B cell (primary cell): ENCODE measurements at places on chromosomes 6 and 20. TPM values are rescaled to one million over a fixed set of nuclear protein-coding genes. Genes with fewer than 3 reads are reported as not detected.

- DNase-seq, result no peak
Measured at GRCh38 chr6:163862701-163863100, 448.2 kb downstream of the QKI start.

MATN4 gene
- not detected in 2 replicates for total RNA-seq

GRCh38 chr6:128144320-128144719, 243.5 kb upstream of the THEMIS start:
- no peak for DNase-seq

PANK2 gene
- 63.3 and 70.6 TPM in 2 replicates for total RNA-seq

DNA sequence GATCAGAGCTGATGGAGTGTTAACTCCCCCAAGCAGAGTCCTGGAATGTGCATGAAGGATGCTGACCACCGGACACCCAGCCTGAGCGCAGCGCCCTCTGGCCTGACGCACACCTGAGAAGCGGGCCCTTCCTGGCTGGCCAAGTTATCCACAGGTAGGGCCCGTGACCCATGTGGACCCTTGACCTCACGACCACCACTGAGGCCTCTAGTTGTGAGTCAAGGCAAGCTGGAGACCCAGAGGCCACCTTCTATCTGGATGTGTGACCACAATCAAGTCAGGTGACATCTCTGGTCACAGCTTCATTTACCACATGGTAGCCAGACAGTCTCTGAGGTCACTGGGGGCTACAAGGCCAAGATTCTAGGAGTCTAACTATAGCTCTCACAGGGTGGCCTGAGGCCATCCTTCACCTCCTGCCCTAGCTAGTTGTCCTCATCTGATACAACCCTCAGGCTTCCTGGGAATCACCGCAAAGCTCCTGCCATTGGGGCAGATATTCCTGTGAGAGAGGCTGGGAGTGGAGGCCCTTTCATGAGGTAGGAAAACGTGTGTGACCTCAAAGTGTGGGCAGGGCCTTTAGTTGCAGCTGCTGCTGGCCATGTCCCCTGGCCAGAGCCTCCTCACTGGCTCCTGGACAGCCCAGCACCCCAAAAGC, 53.1 kb downstream of the DSTN start:
- no peak for DNase-seq

DNA sequence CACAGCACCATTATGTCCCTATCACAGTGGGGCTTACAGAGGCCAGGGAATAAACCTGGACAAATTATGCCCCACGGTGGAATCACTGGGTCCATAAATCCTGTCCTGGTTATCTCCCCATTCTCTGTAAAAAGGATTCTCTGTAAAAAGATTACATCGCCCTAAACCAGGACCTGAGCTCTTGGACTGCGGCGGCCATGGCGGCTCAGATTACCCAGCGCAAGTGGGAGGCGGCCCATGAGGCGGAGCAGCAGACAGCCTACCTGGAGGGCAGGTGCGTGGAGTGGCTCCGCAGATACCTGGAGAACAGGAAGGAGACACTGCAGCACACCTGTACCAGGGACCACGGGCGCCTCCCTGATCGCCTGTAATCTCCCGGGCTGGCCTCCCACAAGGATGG, 8.4 kb upstream of the HLA-A start:
- no peak for DNase-seq

PRSS35 gene
- total RNA-seq, result not detected in 2 replicates

GRCh38 chr6:79808921-79809320, 138.4 kb downstream of the ELOVL4 start:
- no peak for DNase-seq

GRCh38 chr20:1904135-1904534, 8.9 kb downstream of the SIRPA start:
- DNase-seq, result no peak

SRSF12 gene
- not detected in 2 replicates for total RNA-seq

AVP gene
- 4.5 and 7.0 TPM in 2 replicates for total RNA-seq

DNA sequence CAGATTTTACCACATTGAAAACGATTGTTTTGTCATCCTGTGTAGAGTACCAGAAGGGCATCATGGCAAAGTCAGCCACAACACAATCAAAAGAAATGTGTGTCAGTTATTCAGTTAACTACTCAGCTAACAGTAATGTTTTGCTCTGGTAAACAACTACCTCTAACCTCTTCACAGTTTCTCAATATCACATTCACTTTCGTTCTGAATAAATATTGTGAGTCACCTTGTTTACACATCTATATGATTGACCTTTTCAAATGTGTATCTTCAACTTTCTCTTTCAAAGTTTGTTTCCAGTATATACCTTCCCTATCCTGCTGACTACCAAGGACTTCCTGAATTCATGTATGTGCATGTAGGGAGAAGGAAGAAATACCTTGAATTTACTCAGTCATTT, 216.6 kb upstream of the UFL1 start:
- DNase-seq, result no peak

DNA sequence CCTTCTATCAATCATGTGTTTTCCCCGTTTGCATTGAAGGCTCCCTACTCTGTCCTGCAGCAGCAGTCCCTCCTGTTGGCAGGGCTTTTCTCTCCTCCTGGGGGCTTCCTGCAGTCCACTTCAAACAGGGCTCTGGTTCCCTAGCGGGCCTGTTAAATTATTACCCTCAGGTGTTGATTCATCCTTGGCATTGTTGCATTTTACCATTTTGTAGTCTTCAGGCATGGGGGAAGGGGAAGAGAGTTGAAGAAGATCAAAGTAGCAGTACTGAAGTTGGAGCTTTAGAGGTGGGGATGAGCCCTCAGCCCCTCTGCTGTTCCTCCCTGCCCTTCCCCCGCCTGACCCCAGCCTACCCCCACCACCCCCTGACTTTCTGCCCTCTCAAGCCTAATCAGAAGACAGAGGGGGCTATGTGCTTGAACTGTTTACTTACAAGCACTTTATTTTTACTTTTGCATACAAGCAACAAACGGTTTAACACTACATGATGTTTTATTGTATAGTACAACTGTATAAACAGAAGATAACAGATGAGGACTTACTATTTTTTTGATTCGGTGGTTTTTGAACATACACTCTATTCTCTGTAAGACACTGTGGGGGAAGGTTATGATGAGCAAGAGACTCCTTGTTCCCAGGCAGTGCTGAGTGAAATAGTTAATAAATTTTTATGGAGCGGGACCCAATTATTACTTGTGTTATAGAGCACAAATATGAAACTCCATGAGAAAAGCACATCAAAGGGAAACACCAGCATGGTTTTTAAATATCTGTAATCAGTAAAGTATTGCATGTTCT, 169.7 kb downstream of the EYA4 start:
- DNase-seq, result no peak

DNA sequence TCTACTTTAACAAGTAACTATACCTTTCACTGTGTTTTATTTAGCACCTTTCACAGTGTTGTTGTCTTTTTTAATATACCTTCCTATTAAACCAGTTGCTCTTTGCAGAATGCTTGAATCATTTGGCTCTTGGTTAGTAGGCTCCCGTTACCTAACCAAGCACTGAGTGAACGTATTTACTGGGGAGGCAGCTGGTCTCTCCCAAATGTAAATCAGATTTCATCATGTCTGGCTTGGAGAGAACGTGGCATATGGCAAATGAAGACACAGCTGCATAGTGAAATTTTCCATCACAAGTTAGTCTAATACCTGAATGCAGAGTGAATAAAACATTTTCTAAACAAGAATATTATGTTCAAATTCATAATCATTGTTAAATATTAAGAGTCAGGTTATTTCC, 12.4 kb downstream of the HTR1E start:
- no peak for DNase-seq

DNA sequence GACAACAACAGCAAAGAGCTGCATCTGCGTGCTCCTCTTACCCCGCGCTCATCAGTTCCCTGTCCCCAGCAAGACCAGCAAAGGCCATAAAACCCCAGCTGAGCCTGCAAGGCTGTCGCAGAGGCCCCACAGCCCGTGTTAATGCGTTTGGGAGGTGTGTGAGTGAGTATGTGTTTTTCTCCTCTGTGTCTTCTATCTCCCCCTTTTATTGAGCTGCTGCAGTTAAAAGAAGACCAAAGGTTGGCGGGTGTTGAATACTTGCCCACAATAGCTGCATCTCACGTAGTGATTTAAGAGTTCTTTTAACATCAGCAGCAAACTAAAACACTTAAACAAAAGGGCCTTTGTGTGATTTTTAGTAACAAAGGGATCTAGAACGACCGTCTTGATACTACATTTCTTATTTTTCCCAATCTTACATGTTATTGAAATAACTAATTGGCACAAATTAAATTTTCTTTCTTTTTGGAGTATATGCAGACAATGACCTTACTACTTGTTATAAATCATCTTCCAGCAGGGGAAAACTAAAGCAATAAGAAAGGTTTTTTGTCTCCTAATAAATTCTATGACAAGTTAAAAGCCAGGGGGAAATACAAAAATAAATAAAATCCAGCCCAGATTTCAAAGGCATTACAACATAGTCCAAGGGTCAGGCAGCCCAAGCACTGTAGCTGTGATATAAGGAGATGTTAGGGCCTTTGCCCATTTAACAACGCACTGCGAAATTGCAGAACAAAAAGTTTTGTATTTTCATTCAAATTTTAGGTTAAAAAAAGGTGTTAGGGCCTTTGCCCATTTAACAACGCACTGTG, 27.2 kb upstream of the CNKSR3 start:
- DNase-seq, result no peak

GRCh38 chr6:160085713-160086505, 35.7 kb upstream of the SLC22A1 start:
- DNase-seq, result no peak

CBLN4 gene
- total RNA-seq, result not detected in 2 replicates

FAM8A1 gene
- total RNA-seq, result 5.2 and 7.0 TPM in 2 replicates

DNA sequence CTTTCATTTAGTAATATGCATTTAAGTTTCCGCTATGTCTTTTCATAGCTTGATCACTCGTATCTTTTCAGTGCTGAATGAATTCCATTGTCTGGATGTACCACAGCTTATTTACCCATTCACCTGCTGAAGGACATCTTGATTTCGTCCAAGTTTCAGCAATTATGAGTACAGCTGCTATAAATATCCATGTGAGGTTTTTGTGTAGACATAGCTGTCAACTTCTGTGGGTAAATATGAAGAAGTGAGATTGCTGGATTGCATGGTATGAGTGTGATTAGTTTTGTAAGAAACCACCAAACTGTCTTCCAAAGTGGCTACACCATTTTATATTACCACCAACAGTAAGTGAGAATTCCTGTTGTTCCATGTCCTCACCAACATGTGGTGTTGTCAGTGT, 79.2 kb upstream of the STMND1 start:
- no peak for DNase-seq

DNA sequence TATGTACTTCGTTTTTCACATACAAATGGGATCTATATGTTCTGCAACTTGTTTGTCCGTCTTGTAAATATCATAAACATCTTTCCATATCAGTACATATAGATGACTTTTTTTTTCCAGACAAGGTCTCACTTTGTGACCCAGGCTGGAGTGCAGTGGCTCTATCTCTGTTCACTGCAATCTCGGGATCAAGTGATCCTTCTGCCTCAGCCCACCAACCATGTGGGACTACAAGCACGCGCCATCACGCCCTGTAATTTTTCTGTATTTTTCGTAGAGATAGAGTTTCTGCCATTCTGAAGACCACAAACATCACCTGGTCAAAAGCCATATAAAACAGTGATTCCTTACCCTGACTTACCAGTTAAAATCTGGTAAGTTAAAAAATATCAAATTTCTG, 37.7 kb upstream of the SYNCRIP start:
- DNase-seq, result no peak
